Hematopoietic multipotent progenitor cell treated with erythropoietin and hydrocortisone succinate and interleukin-3 and kit ligand, for 6 days (in vitro differentiated cells): ENCODE measurements at places on chromosomes 1 and 21.

GRCh38 chr1:50851466-50851865, 108.6 kb downstream of the FAF1 start:
- no peak for DNase-seq

GRCh38 chr21:14284481-14284880, 68.5 kb downstream of the RBM11 start:
- no peak for DNase-seq

GRCh38 chr1:38498686-38499085, 360.9 kb downstream of the RRAGC start:
- no peak for DNase-seq

GRCh38 chr1:75492011-75492410, 118.9 kb downstream of the SLC44A5 start:
- no peak for DNase-seq

DNA sequence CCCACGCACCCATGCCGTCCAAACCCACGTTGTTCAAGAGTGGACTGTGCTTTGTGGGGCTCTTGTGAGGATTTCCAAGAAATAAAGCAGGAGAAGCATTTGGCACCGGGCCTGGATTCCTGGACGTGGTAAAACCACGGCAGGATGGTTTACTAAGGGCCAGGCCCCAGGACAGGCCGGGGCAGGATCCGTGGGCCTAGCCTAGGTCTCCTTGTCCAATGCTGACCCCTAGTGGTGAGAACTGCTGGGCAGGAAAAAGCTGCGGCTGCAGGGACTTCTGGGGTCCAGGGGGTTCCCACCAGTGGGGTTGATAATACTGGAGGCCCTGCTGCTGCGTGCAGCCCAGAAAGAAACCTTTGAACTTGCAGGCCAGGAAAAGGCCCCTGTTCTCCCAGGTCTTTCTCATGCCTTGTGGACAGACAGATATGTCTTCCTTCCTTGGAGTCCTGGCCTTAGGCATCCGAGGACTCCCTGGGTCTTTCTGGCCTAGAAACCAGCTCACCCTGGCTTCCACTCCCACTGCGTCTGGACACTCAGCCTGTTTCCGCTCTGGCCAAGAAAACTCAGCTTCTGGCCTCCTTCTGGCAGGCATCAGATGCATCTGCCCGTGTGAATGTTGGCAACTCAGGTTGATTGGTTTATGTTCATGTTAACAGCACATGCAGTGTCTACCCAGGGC, 106.9 kb upstream of the TMEM51 start:
- peak; percentile 83 for DNase-seq

- DNase-seq = no peak
Measured at GRCh38 chr1:232267092-232267836, 362.7 kb downstream of the SIPA1L2 start.

GRCh38 chr1:244953901-244954300, 89.6 kb upstream of the HNRNPU start:
- no peak for DNase-seq

GRCh38 chr1:67723620-67724019, 38.6 kb downstream of the GADD45A start:
- peak; percentile 66 for DNase-seq

DNA sequence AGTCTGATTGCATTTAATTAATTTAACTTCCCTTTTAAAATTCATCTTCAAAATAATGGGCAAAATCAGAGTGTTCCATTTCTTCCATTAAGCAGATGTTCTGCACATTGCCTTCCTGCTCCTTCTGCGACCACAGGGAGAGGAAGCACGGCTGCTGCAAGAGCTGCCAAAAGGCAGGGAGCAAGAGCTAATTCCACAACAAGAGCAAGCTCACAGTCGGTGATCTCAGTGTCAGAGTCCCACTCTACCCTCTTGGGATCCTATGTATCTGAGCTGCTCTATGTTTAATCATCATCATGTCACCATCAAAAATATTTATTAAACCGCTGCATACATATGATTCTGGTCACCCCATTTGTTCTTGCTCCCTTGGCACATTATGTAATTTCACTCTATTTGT, 255.3 kb upstream of the CAMK1G start:
- no peak for DNase-seq

DNA sequence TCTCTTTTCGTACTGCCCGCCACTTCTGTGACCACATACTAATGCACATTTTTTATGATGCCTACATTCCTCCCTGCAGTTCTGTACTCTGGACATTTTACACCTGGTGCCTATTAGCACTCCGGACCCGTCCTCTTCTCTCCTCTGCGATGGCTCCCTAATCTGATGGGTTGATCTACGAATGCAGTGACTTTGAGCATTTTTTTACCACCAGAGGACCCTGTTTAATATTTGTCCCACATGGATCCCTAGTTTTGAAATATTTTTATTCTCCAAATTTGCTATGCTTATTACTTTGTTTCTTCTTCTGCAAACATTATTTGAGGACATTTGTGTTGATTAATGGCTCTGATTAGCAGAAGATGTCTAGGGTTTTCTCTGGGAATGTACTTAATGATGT, 5.2 kb downstream of the PPFIA4 start:
- peak; percentile 38 for DNase-seq

GRCh38 chr21:43305811-43306311, 121.1 kb downstream of the SIK1 start:
- DNase-seq = no peak

- DNase-seq = no peak
Measured at GRCh38 chr1:234781241-234782065, 171.5 kb upstream of the IRF2BP2 start.
